ENCODE measurements at places on chromosomes 6 and 20. TPM values are rescaled to one million over a fixed set of nuclear protein-coding genes. Genes with fewer than 3 reads are reported as not detected.

DNA sequence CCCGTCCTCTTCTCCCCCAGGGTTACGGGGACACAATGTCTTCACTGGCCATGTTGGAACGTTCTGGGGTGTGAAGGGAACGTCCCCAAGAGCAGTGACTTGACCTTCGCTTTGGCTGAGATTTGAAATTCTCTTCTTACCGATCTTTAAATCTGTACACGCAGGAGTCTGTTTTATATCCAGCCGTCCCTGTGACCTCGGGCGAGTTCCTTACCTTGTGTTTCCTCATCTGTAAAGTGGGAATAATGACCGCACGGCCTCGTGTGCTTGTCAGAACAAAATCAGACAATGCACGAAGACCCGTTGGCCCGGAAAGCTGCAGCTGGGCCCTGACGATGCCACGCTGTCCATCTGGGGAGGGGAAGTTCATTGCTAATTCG is 454.3 kb downstream of the PREX1 start:
- no peaks in the 10 kb centered on the region for H3K36me3 ChIP-seq
- no peaks in the 10 kb centered on the region for H3K27me3 ChIP-seq
- H3K4me1 ChIP-seq: no peaks in the 10 kb centered on the region

DNA sequence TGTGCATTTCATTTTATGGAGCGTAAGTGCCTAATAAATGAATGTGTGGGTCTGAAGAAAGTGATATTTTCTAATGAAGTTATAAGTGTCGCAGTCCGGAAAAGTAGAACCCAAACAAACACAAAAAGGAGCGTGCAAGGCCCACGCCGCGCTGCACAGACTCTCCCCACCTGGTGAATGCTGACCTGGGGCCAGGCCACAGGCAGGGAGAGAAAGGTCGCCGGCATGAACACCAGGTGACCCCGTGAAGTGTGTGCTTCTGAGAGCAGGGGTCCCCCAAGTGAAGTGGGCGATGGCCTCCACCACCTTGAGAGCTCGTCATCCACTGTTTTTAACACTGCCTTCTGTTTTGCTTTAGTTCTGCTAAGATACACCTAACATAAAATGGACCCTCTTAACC is 114.8 kb downstream of the MYLK4 start:
- H3K27ac ChIP-seq: no peak overlapping the region
- no peak overlapping the region for H3K4me3 ChIP-seq
- no peaks in the 10 kb centered on the region for H3K36me3 ChIP-seq
- H3K27me3 ChIP-seq: peaks cover 3% of the 10 kb centered on the region

DNA sequence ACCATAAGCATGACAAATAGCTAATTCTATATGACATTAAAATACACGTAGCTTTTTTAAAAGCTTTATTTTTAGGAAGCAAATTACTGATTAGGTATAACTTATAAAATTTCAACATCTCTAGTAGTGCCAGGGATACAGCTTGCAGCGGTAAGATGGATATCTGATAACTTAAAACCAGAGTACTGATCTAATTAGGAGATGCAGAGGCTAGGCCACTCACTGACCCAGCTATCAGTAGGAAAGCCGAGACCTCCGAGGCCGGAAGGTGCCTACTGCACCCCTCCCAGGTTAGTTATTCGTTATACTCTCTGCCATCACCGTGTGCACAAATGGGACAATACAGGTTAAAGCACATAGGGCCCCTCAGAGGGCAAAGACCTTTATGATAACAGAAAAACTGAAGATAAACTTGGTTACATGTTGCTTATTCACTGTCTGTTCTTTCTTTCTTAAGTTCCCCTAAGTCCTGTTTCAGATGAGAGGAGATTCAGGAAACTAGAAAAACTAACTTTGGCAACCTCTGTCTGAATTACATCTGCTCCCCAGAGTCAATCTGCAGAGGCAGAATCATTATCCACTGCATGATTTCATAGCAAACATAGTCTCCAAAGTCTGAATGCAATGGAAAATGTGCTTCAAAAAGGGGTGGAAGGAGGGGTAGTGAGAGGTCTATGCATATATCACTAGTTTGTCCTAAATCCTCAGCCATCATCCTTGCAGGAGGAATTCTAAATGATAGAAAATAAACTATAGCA is 60.8 kb downstream of the RIPOR2 start:
- H3K27me3 ChIP-seq: no peaks in the 10 kb centered on the region
- no peak overlapping the region for H3K4me3 ChIP-seq
- H3K27ac ChIP-seq: no peak overlapping the region
- H3K4me1 ChIP-seq: peaks cover 19% of the 10 kb centered on the region
- no peak for DNase-seq

DNA sequence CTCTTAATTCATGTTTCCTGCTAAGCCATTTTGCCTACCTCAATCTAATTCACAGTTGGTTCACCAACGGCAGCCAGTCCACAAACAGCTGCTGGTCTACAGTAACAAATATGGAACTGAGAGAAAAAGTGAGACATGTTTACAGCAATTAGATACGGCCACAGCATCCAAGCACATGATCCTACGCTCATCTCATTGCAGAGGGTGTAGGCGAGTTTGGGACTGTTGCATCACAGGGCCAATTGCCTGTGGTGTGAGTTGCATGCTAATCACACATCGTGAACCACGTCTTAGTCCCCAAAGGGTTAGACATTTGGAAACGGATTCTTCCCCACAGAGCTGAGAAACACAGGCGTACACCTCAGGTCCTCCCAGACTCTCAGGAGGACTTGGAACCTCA is 166.9 kb downstream of the EYA2 start:
- no peaks in the 10 kb centered on the region for H3K27me3 ChIP-seq
- no peaks in the 10 kb centered on the region for H3K4me1 ChIP-seq
- no peak overlapping the region for H3K4me3 ChIP-seq
- no peaks in the 10 kb centered on the region for H3K36me3 ChIP-seq

DNA sequence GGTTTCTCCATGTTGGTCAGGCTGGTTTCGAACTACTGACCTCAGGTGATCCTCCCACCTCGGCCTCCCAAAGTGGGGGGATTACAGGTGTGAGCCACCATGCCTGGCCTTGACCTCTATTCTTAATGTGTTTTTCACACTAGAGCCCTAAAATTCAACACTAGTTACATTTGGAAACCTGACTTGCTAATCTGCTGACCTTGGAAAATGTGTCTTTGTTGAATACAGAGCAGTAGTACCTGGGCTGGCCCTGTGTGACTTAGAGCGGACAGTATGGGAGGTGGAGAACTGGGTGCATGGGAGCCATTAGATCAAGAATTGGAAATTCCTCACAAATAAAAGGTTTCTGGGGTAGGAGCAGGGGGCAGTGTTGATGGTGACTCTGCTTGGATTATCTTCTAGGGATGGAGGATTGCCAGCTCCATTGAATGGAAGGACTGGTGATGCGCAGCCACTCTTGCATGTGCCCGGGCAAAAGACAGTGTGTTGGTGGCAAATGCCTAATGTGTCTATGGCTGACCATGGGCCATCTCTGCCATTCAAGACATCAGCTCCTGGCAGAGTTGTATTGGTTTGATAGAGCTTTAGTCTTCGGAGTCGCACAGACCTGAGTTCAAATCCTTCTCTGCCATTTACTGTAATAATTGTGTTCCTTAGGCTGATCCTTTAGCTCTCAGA is 53.4 kb downstream of the RALY start:
- no peaks in the 10 kb centered on the region for H3K27me3 ChIP-seq
- no peak overlapping the region for H3K27ac ChIP-seq
- peaks cover 25% of the 10 kb centered on the region for H3K36me3 ChIP-seq
- H3K4me3 ChIP-seq: no peak overlapping the region

DNA sequence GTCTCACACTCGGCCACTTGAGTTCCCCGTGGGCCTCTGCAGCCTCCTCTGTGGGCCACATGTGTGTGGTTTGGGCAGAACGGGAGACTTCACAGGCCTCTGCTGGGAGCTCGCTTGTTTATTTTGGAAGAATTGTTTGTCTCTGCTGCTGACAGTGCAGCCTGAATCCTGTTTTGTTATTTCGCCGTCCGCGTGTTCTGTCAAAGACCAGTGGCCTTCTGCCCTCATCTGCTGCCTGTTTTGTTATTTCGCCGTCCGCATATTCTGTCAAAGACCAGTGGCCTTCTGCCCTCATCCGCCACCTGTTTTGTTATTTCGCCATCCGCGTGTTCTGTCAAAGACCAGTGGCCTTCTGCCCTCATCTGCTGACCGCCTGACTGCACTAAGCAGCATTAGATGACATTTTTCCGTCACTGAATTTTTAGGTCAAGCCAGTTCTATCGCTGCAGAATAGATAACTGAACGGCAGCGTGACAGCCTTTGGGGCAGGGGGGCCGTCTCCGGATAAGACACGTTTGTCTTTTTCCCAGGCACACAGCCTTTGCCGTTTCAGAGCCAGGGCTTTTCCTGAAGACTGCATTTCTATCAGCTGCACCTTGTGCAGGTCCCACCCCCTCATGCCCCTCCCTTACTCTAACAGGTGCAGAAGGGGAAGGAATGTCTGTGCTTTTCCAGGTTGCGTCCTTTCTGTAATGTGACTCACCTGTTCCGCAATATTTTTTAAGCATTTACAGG is 158.5 kb upstream of the AFDN start:
- H3K4me3 ChIP-seq: no peak overlapping the region
- no peaks in the 10 kb centered on the region for H3K27me3 ChIP-seq
- H3K4me1 ChIP-seq: no peaks in the 10 kb centered on the region
- H3K36me3 ChIP-seq: no peaks in the 10 kb centered on the region
- DNase-seq: no peak

GRCh38 chr6:11072101-11072500 is 21.5 kb upstream of the SMIM13 start:
- H3K27me3 ChIP-seq: peaks cover 2% of the 10 kb centered on the region
- no peak overlapping the region for H3K4me3 ChIP-seq
- no peak overlapping the region for H3K27ac ChIP-seq

GRCh38 chr6:15405129-15406068 is 159.5 kb downstream of the JARID2 start:
- no peak overlapping the region for H3K27ac ChIP-seq
- DNase-seq: no peak
- H3K4me1 ChIP-seq: peaks cover 33% of the 10 kb centered on the region
- H3K27me3 ChIP-seq: no peaks in the 10 kb centered on the region
- H3K36me3 ChIP-seq: no peaks in the 10 kb centered on the region

DNA sequence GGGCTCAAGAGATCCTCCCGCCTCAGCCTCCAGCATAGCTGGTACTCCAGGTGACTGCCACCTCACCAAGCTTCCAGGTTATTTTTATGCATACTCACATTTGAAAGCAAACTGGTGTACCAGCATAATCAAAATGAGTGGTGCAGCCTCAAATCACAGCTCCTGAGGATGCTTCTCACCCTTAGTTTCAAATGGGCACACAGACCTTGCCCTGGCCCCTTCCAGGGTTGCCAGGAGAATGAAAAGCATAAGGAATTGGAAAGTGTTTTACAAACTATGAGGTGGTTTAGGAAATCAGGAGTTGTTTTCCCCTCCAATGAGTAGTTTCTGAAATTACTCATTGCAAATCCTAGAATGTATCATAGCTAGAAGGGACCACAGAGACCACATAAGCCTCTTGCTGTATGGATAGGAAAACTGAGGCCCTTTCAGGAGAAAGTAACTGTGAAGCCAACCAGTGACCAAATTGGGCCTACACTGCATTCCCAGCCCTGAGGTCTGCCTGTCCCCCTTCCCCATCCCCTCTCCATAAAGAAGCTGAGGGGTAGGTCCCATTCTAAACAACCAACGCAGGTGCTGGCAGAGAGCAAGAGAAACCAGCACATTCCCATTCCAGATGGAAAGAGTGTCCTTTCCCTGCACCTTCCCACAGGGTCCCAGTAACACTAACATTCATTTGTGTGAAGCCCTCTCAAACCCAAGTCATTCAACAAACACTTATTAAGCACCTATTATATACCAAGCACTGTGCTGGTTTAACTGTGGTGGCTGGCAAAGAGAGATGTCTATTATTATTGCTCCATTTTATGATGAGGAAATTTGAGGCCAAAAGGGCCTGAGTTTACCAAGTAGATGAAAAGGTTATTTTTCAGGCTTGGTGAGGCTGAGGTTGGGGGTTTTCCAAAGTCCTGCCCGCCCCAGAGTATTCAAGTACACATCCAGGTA is 2.1 kb upstream of the E2F1 start:
- H3K27me3 ChIP-seq: no peaks in the 10 kb centered on the region
- no peaks in the 10 kb centered on the region for H3K36me3 ChIP-seq
- DNase-seq: no peak
- H3K4me1 ChIP-seq: peaks cover 18% of the 10 kb centered on the region
- no peak overlapping the region for H3K27ac ChIP-seq

DNA sequence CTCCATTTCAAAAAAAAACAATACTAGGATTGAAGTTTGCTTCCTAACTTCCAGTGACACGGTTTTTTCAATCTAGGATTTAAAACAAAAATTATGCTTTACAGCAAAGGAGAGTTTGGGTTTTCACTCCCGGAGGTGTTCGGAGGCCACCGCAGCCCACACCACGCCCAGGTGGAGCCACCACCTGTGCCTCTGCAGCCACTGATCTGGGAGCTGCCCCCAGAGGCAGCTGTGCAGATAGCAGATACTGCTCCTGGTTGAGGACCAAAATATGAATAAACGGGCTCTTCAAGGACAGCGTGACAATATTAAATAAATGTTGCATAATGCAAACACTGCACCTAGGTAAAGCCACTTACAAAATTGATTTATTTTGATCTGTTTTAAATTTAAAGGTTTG is 30.2 kb downstream of the DLL1 start:
- H3K27ac ChIP-seq: no peak overlapping the region
- H3K4me3 ChIP-seq: no peak overlapping the region
- no peaks in the 10 kb centered on the region for H3K4me1 ChIP-seq

- no peaks in the 10 kb centered on the region for H3K36me3 ChIP-seq
- no peak overlapping the region for H3K27ac ChIP-seq
- no peak overlapping the region for H3K4me3 ChIP-seq
- DNase-seq: no peak
- no peaks in the 10 kb centered on the region for H3K27me3 ChIP-seq
These were observed 227.3 kb upstream of the TENT5A start for GRCh38 chr6:81979767-81980166.

DNA sequence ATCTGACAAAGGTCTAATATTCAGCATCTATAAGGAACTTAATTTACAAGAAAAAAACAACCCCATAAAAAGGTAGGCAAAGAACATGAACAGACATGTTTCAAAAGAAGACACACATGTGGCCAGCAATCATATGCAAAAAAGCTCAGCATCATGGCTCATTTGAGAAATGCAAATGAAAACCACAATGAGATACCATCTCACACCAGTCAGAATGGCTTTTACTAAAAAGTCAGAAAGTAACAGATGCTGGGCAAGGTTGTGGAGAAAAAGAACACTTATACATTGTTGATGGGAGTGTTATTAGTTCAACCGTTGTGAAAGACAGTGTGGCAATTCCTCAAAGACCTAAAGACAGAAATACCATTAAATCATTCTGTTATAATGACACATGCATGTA is 289.9 kb upstream of the MMS22L start:
- no peak overlapping the region for H3K27ac ChIP-seq
- no peaks in the 10 kb centered on the region for H3K36me3 ChIP-seq
- no peak overlapping the region for H3K4me3 ChIP-seq
- no peak for DNase-seq
- no peaks in the 10 kb centered on the region for H3K27me3 ChIP-seq
- H3K4me1 ChIP-seq: no peaks in the 10 kb centered on the region

The GGTLC1 gene
- total RNA-seq: not detected

The IL17A gene
- not detected for total RNA-seq

The LTB gene
- 493 TPM for total RNA-seq

The FHL5 gene
- not detected for total RNA-seq

Data from CD4-positive, CD25-positive, alpha-beta regulatory T cell (primary cell).